Thoracic aorta (tissue), 2 donors: ENCODE measurements at places on chromosomes 6 and 20.

DNA sequence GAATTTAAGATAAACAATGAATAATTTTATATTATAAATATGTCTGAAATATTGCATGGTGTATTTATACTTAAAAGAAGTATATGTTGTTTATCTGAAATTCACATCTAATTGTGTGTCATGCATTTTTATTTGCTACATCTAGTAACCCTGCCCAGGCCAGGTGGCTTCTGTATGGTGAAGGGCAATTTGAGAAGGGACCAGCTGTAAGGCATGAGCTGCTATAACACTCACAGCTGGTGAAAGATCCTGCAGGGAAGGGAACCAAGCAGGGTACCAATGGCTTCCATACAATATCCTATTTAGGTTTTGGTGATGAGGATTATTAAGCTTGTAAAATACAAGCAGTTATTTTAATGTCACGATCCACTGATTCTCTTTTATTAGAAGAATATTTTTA is 921.8 kb upstream of the GJE1 start:
- H3K4me3 ChIP-seq: no peak overlapping the region
- no peaks in the 10 kb centered on the region for H3K36me3 ChIP-seq
- no peaks in the 10 kb centered on the region for H3K4me1 ChIP-seq

- no peak for DNase-seq
- peak overlapping the region; percentile 33 for H3K27ac ChIP-seq
- H3K36me3 ChIP-seq: no peaks in the 10 kb centered on the region
- peaks cover 8% of the 10 kb centered on the region for H3K4me1 ChIP-seq
These were observed 686 bp downstream of the TMEM170B start for GRCh38 chr6:11538052-11538818.

DNA sequence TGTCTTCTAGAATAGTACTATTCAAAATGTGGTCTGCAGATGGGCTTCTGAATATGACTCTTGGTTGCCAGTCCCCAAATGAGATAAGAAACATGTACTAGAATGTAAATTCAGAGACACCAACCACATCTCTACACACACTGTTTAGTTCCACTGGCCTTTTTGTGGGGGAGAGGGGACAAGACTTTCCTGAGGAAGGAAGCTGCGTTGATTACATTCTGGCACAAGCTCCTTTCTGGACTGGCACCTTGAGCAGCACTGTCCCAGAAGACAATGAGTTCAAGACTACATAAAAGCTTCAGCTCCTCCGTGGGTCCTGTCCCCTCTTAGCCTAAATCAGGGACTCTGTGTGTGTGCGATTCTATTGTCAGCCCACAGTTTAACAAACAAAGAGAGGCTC is 6.9 kb upstream of the IYD start:
- no peak overlapping the region for H3K4me3 ChIP-seq
- no peak overlapping the region for H3K27ac ChIP-seq
- no peaks in the 10 kb centered on the region for H3K27me3 ChIP-seq
- H3K36me3 ChIP-seq: no peaks in the 10 kb centered on the region
- DNase-seq: no peak
- no peaks in the 10 kb centered on the region for H3K4me1 ChIP-seq

DNA sequence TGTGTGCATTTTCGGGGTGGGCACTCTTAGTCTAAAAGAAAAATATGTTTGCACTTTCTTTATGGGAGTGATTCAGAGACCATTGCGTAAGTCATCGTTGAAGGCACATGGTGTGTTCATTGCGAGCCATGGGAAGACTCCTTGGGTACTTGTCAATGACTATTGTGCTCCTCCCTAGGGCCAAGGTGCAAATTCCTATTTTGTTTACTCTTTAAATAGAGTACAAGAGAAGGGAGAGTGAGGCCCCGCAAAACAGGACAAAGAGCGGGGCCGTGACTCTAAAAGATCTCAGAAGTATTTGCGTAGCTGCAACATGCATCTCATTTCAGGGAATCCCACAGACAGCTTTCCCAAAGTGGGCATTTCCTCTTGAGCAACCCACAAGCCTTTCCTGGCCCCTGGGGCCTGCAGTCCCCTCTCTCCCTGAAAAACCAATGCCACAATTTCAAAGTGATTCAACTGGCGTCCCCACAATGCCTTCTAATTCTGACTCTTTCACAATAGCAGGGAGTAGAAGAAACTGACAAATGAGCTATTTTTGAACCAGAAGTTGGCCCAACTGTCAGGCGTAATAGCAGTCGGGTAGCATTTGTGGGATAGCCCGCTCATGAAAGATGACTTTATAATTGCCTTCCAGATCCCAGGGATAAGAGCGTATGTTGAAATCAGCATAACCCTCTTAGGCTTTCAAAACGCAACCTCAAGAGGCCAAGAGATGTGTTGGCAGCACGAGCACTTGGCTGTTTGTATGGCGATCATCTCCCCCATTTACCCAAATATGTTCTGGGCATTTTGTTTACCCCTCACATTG is 277.9 kb upstream of the BMP2 start:
- no peak for DNase-seq
- no peaks in the 10 kb centered on the region for H3K27me3 ChIP-seq
- H3K27ac ChIP-seq: no peak overlapping the region
- H3K4me3 ChIP-seq: no peak overlapping the region

DNA sequence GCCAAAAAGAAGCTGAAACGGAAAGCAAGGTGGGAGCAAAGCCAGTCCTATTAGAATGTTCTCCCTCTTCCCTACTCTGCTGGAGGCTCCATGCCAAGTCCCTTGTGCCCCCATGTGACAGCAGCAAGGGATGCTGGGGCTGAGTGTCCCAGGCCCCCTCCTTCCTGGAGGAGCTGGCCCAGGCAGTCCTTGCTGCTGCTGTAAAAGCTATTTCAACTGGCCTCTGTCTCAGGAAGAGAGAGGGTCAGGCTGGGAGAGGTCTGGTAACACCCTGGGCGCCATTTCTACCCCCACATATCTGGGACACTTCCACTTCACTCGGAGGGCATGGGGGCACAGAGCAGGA is 25.0 kb downstream of the TTBK1 start:
- no peak overlapping the region for H3K27ac ChIP-seq
- no peaks in the 10 kb centered on the region for H3K36me3 ChIP-seq
- no peaks in the 10 kb centered on the region for H3K27me3 ChIP-seq
- no peak for DNase-seq
- H3K4me1 ChIP-seq: peaks cover 21% of the 10 kb centered on the region

DNA sequence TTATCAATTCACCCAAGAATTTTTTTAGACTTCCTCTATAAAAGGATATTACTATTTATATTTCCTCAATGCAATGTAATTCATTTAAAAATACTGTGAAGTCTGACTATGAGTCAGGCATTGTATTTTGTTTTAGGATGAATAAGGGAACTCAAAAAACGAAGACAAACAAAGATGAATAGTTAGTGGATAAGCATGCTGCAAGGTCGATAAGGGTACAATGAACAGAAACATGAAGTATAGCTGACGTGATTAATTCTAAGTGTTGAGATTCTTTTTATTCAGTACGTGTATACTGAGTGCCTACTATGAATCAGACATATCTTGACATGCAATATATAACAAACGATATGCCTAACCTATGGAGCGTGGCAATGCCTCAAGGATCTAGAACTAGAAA is 105.4 kb downstream of the PDE10A start:
- H3K36me3 ChIP-seq: no peaks in the 10 kb centered on the region
- H3K27me3 ChIP-seq: no peaks in the 10 kb centered on the region
- H3K27ac ChIP-seq: no peak overlapping the region
- no peak for DNase-seq

GRCh38 chr6:31267651-31268368 is 4.1 kb downstream of the HLA-C start:
- no peaks in the 10 kb centered on the region for H3K36me3 ChIP-seq
- H3K4me3 ChIP-seq: no peak overlapping the region
- no peak overlapping the region for H3K27ac ChIP-seq
- no peak for DNase-seq
- no peaks in the 10 kb centered on the region for H3K4me1 ChIP-seq
